Activated CD8-positive, alpha-beta T cell treated with anti-CD3 and anti-CD28 coated beads for 36 hours (primary cell): ENCODE measurements at places on chromosomes 3 and 15.

DNA sequence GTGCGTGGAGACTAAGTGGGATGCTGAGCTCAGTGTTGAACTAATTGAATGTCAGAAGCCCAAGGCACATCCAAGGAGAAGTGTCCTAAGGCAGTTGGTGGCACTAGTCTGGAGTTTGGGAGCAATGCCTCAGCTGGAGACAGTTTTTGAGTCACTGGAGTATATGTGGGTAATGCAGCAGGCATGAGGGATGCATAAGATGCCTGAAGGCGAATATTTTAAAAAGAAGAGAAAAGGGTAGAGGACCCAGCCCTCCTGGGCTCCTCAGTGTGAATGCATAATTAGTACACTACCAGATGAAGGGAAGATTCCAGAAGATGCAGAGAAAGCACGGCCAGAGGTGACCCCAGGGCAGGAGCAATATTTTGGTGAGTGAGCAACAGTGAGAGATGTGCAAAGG, 25.1 kb upstream of the PROK2 start:
- no peak for DNase-seq

DNA sequence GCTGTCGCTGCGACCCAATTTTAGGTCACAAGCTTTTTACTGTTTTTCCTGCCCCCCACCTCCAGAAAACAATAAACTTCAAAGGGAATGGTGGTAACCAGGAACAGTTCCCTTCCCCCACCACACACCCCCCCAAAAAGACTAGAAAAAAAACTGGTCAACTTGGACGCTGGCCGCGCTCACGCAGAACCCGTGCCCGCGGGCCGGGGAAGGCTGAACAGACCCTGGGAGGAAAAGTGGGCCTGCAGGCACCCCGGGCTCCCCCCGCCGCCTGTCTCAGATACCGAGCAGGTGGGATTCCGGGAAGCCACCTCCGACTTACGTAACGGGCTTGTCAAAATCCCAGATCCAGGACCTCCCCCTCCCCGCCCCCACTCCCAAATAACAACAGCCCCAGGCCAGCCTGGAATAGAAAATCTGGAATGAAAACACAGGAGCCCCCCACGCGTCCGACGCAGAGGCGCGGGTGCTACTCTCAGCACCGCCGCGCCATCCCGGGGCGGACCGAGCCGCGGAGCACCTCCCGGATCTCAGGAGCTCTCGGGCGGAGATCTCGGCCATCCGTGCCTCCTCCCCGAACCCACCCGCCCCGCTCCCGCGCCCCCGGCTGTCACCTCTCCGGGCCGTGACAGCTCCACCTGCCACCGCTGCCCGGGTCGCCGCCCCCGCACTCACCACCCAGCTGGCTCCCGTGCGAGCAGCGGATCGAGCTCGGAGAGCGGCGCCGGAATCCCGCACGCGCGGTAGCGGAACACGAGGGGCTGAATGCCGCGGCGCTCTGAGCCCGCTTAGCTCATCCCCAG, 557 bp downstream of the DENND4A start:
- DNase-seq, result peak; percentile 73

DNA sequence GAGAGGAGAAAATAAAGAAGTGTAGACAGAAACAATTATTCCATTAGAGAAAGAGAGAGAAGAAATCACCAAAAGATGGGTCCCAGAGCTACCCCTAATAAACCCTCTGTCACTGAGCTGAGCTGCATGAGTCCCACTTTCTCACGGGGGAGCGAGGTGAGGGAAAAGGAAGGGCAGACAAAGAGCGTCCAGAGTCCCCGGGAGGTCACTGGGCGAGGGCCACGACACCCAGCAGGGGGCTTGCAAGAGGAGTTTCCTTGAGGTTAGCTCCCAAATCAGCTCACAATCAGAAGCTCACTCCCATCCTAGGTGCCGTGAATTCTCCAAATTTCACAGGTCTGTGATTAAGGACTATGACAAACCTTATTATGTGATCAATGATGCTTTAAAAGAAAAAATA, 62.3 kb downstream of the XXYLT1 start:
- DNase-seq, result no peak

DNA sequence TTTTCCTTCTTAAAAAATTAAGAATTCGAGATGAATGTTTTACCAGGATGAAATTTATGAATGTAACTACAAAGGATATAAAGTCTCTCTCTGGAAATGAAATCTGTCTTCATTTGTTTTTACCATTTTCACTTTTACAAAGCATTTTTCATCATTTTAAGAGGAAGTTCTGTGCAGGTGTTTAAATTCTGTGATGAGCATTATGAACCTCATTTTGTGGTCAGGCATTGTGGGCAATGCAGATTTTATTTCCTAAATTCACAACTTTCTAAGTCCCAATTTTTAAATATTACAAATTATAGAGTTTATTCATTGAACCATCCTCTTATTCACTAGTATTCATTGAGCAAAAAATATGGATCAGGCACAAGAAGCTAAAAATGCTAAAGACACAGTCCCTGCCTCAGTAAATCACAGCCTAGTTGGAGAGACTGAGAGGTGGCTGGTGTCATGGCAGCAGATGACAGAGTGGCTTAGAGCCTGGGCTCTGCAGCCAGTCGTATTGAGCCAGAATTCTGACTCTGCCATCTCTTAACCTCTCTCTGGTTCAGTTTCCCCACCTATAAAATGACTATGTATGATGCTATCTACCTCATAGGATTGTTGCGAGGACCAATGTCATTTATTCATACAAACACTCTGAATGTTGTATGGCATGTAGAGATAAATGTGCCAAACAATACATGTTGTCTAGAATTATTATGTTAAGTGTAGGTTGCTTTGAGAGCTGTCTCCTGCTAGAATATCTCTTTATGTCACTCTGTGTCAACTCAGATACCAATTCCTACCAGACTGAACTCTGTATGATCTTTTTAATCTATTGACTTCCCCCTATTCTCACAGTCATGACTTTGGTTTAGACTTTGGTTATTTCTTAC, 7.5 kb upstream of the TGFBR2 start:
- DNase-seq, result peak; percentile 53

DNA sequence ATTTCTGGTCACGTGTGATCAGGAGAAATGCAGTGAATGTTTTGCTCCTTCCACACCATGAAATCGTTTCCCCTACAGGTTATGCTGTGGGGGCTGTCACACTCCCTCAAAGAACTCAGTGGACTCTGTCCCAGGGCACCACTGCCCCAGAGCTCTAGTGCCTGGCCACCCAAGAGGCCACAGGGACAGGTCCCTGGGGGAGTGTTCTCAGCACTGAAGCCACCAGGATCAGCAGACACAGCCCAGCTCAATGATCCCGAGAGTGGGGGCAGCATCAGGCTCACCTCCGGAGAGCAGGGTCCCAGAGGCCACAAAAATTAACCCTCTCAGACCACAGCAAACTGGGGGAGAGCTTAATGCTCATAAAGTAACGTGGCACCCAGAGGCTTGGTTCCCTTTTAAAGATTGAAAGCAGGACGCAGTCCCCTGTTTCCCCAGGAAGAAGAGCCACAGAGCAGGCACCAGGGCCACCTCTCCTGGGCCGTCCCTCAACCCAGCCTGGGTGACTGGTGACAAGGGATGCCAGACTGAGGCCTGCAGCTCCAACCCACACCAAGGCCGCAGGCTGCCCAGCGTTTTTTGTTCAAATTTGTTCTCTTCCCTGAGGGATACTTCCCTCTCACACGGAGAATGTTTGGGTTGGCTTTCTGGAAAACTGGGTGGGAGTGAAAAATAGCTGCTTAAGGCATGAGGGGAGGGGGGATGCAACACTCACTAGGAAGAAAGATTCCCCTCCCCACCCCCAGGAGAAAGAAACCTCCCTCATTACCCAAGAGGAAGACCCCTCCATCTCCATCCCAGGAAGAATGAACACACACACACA, 123.3 kb upstream of the IGF1R start:
- no peak for DNase-seq

DNA sequence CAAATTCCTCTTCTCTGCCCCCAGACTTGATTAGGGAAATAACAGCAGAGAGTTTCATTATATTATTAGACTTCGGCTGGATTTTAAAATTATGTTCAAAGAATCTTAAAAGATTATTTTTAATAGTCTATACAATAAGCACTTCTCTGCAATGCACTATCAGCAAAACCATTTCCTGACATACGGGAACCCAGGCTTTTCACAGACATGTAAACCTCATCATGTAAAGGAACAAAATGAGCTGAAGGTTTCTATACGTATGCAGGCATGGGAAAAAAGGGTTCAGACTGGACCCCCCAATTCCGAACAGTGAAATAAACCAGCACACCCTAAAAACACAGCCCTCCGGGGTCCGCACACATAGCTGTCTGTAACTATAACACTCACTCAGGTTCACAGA, 77.5 kb upstream of the LMOD3 start:
- DNase-seq, result no peak

DNA sequence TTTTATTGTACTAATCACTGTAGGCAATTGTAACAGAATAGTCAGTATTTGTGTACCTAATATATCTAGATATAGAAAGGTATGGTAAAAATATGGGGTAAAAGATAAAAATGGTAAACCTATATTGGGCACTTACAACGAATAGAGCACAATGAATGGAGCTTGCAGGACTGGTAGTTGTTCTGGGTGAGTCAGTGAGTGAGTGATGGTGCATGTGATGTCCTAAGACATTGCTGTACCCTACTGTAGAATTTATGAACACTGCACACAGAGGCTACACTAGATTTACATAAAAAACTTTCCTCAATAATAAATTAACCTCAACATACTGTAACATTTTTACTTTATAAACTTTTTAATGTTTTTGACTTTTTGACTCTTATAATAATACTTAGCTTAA, 274.3 kb upstream of the PPP2R3A start:
- no peak for DNase-seq
